Transverse colon (tissue), 4 donors: ENCODE measurements at places on chromosomes 1 and 21. TPM values are rescaled to one million over a fixed set of nuclear protein-coding genes. Genes with fewer than 3 reads are reported as not detected.

DNA sequence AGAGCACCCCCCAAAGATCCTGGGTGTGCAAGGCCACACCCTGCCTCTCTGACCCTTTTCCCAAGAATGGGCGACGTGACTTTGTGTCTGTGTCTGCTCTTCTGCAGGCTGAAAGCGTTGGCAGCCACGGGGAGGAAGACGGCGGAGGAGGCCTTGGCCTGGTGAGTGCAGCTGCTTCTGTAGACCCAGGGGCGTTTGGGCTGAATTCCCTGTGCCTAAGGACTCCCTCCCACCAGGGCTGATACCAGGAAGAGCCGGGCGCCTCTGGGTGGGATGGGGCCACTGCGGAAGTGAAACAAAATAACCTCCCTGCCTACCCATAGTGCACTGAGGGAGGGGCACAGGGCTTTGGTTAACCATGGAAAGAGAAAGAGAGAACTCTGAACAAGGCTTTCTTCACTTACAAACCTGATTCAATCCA lies 2.5 kb downstream of the UBASH3A start:
- DNase-seq, result peak; percentile 20

GRCh38 chr1:92486251-92487077 lies at the start of gene GFI1:
TSS of gene GFI1 (minus strand) at chr1:92486925. CDS start at chr1:92483487, 3,438 bp downstream.
- peak; percentile 76 for DNase-seq

DNA sequence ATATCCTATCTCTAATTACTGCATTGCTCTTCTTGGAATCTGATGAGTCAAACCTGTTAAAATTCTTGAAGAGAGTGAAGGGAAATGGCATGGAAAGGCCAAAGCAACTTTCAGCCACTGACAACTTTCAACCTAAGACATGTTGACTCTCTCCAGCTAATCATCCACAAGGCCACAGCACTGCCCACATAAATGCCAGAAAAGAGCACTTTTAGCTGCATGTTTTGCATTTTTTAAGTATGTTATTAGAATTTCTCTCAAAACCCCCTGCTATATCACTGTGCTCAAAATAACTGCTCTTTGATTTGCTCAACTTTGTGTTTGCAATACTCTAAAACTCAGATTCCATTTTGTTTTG lies 352.5 kb downstream of the ADGRL2 start:
- no peak for DNase-seq

GRCh38 chr1:100719490-100719889 lies at the start of gene VCAM1:
TSS of gene VCAM1 (plus strand) at chr1:100719742. CDS start at chr1:100719861, 119 bp downstream.
- no peak for DNase-seq

DNA sequence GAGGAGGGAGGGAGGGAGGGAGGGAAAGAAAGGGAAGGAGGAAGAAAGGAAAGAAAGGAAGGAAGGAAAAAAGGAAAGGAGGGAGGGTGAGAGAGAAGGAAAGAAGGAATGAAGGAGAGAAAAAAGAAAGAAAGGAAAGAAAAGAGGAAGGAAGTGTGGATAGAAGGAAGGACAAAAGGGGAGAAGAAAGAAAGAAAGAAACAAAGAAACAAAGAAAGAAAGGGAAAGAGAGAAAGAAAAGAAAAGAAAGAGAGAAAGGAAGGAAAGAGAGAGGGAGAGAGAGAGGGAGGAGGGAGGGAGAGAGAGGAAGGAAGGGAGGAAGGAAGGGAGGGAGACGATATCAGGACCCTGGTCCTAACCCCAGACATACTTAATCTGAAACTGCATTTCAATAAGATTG lies 146.2 kb upstream of the ZC3H11B start:
- no peak for DNase-seq

GRCh38 chr1:218339267-218339831 lies 5.8 kb upstream of the TGFB2 start:
- no peak for DNase-seq

- no peak for DNase-seq
Observed at GRCh38 chr1:66450847-66451246, 83.1 kb upstream of the SGIP1 start.

DNA sequence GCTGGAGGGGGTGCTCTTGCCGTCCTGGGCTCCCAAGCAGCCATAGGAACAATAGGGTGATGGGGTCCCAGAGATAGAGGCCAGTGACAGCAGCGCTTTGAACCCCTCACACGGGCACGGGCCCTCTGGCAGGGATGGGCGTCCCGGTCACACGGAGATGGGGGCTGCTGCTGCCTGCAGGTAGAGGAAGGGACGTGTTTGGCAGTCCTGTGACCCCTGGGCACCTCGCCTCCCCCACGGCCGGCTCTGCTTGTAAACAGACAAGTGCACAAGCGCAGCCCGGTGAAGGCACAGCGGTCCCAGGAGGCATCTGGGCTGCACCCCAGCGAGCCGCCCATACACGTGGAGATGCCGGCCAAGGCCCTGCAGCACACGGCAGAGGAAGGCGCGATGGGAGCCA lies 36.5 kb upstream of the PDE9A start:
- DNase-seq, result no peak

GRCh38 chr21:41611966-41612606 lies 104.1 kb upstream of the TMPRSS2 start:
- peak; percentile 77 for DNase-seq

DNA sequence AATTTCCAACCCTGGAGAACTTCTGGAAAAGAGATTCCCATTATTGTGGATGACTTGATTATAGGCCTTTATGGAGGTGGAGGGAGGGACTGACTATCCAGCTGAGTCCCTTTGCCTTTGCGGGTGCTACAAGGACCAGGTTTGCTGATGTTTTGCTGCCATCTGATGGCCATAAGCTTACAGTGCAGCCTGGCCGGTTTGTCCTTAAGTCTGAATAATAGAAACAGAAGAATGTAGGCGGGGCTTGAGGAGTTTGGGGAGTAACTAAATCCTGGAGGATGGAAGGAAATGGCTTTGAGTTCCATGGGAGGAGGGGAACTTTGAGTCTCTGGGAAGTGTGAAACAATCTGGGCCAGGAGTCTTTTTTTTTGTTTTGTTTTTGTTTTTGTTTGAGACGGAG lies 55.7 kb upstream of the CD1D start:
- DNase-seq, result peak; percentile 86

DNA sequence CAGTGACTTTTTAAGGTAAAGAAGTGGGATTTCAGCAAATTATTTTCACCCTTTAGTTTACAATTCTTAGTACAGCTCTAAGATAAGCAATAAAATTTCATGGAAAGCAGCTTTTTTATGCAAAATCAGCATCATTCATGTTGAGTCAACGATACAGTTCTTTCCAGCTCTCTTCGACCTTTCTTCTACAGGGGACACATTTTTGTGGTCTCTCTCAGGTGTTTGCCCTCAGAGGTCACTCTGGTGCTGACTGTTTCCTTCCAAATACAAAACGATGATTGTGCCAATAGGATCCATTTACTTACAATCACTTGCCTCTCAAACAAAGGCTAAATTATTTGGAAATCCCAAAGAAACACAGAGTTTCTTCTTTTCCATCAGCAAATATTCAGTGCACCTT lies 51.0 kb downstream of the PSMG1 start:
- DNase-seq, result no peak

GRCh38 chr1:156931974-156932710 lies 11.7 kb downstream of the LRRC71 start:
- no peak for DNase-seq

GRCh38 chr1:26530895-26531598 lies 1.5 kb downstream of the RPS6KA1 start:
- DNase-seq, result peak; percentile 94

- peak; percentile 59 for DNase-seq
Observed at GRCh38 chr1:203467550-203467921, 8.1 kb upstream of the PRELP start.

DNA sequence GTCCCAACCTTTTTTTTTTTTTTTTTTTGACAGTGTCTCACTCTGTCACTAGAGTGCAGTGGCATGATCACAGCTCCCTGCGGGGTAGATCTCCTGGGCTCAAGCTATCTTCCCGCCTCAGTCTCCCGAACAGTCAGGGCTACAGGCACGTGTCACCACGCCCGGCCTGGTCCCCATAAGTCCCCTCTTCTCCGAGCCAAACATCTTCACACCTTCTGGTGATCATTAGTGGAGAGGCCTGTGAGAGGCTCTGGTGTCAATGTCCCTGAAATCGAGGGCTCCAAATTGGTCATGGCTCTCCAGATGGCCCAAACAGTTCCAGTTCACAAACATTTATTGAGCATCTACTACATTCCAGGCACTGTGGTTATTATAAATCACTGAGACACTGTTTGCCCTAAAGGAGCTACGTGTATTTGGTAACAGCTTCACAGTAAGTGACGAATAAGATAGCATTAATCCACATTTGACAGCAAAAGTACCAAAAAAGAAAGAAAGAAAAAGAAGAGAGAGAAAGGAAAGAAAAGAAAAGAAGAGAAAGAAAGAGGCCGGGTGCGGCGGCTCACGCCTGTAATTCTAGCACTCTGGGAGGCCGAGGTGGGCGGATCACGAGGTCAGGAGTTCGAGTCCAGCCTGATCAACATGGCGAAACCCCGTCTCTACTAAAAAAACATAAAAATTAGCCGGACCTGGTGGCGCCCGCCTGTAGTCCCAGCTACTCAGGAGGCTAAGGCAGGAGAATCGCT lies 867 bp upstream of the TIMM17A start:
- no peak for DNase-seq

DNA sequence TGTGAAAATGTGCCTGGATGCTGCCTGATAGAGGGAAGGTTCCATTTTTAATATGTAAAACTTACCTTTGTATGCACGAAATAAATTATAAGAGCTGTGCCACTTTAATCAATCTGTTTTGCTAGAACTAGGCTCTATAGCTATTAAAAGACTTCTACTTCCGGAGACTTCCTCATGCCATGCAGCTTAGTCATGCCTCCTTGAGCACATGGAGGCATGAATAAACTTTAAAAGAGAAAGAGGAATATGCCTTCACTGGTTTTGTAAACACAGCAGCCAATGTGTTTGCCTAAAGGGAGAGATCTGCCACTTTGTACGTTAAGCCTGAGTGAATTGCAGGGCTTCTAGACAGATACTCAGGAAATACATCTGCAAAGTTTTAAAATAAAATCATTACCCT lies 604.6 kb downstream of the LRRIQ3 start:
- DNase-seq, result peak; percentile 50

DNA sequence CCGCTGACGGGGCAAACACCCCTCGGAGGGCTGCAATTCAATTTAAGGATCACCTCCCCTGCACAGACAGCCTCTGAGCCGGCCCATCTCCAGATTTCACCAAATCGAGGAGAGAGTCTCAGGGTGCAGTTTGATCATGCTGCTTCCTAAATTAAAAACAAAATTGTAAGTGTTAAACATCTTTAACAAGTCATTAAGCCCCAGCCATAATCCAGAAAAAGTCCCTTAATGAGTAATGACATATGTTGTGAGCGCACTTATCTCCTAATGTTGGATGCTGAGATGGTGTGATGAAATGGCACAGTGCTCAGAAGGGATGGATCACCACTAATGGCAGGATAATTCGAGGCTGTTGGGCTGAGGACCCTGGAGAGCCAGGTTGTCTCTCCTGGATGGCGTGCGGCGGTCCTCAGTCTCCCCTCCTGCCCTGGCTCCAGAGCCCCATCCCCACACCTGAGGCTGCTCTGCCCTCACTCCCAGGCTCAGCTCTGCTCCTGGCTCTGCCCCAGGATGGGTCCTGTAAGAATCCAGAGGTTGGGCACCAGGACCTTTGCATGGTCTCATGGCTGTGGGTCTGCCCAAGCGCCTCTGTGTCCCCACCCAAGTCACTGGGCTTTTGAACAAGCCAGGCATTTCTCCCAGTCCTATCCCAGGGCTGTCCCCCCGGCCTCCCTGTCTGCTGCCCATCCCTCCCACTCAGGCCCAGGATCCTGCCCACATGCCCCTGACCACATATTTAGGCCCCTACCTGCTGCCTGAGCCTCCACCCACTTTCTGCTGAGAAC lies 224.4 kb upstream of the POU3F1 start:
- DNase-seq, result no peak

GRCh38 chr1:67743072-67743725 lies 58.2 kb downstream of the GADD45A start:
- no peak for DNase-seq

DNA sequence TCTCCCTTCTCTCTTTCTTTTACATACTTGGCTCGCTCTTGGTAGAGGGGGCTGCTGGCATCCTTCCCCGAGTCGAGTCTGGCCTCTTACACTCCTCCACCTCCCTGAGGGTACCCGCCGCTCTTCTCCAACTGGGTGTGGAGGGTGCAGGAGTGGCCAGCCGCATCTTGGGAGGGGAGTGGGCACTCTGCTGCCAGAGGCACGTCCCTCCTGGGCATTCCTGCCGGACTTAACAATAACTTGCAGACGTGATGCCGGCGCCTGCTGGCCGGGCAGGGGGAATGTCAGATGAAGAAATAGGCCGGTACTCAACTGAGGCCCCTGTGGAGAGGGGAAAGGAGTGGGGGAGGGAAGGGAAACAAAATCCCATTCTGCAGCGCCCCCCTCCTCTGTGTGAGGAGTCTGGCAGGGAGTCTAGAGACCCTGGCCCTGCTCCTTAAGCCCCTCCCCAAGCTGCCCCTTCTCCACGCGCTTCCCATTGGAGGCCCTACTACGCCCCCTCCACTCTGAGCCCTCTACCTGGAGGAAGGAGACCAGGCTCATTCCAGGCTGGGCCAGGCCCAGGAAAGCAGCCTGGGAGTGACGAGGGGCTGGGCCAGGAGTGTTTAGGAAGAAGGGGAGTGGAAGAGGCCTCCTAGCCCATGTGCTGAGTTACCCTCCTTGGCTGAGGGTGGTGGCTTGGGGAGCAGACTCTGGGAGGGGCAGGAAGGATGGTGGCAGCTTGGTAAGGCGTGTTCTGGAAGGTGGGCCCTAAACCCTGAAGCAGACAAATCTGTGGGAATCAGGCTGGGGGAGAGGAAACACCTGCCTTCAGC lies 1.8 kb downstream of the ATP2B4 start:
- peak; percentile 47 for DNase-seq

- DNase-seq, result no peak
Observed at GRCh38 chr1:26109229-26110164, 2.1 kb upstream of the PDIK1L start.

DNA sequence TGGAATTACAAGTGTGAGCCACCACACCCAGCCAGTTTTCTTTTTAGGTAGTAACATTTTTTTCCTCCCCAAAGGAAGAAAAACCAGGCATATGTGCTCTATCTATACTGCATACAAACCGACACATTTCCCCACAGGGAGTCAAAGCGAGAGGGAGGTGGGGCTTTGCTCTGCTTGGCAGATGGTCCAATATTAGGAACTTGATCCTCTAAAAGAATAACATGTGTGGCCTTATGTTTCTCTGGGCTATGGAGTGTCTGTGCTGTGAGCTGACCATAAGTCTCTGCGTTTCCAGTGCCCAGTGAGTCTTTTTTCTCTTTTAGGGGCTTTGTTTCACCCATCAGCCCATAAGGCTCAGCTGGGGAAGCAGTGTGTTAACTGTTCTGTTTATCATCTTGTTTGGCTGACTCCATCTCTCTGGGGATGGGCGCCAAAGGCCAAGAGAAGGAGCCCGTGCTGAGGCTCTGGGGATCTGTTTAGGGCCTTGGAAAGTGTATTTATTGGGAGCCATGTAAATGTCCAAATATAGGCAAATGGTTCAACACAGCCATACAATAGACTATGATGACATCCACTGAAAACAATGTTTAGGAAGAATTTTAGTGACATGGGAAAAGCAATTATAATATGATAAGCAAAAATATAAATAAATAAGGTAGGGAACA lies 20.2 kb downstream of the LMOD1 start:
- no peak for DNase-seq

GRCh38 chr1:116962987-116963639 lies 38.4 kb upstream of the CD101 start:
- DNase-seq, result no peak

- DNase-seq, result peak; percentile 15
Observed at GRCh38 chr1:84936116-84936810, 43.3 kb upstream of the LPAR3 start.

The AGBL4 gene
- total RNA-seq, result not detected

The IRF6 gene
- total RNA-seq, result 26.1 TPM

The TRIM63 gene
- total RNA-seq, result not detected

The TMEM50B gene
- total RNA-seq, result 70.3 TPM

The HLX gene
- 7.8 TPM for total RNA-seq

The CLK2 gene
- total RNA-seq, result 31.9 TPM

The PGLYRP4 gene
- not detected for total RNA-seq

The FOXO6 gene
- total RNA-seq, result 4.1 TPM

The THRAP3 gene
- total RNA-seq, result 73.7 TPM

The KCTD3 gene
- 60.1 TPM for total RNA-seq
